ENCODE measurements at places on chromosomes 3 and 15. TPM values are rescaled to one million over a fixed set of nuclear protein-coding genes. Genes with fewer than 3 reads are reported as not detected.
A peak's percentile ranks its signal among the peaks of the same experiment; 100 is the strongest.

DNA sequence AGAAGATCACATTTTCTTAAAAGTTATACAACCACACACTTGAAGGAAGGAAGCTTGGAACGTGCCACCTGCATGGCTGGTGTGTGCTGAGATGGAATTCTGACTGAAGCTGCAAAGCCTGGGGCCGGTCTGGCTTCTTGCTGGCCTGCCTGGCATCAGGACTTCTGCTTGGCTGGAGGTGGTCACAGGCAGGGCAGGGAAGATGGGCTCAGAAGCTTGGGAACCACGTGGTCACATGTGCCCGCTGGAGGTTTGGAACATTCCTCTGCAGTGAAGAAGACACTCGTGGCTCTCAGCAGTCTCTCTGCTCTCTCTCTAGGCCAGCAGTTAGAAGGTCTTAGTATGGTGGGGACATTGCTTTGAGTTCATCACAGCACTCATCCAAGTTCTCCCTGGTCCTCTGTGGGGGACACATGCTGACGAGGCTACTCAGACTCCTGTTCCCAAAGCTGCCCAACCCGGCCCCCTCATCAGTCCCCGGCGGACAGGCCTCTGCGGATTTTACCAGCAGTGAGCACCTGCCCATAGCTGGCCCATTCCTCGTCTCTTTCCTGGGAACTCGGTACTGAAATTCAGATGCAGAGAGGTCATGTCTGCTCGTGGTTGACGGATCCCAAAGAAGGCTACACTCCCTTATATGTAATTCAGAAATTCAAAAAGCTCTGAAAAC, 229.0 kb downstream of the ADAMTS17 start:
- no peak for DNase-seq

- no peak for DNase-seq
Measured at GRCh38 chr3:36486009-36486795, 105.9 kb downstream of the STAC start.

DNA sequence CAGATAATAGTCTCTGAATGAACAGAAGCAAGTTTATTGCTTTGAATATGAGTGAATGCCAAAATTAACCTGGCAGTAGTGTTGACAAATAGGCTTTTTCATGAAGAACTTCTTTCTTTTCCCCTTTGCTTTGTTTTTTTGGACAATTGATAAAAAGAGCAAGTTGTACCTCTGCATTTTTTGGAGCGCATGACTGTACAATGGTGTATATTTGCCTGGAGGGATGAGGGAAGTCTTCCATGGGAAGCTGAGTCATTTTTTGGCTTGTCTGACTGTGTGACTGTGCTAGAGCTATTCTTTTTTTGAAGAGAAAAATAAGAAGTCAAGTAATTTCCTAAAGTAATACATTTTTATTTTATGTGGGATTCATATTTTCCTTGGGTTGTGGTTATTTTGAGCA, 186.9 kb downstream of the KLHL25 start:
- DNase-seq, result no peak

- DNase-seq, result no peak
Measured at GRCh38 chr15:32802286-32802936, 84.6 kb downstream of the GREM1 start.

DNA sequence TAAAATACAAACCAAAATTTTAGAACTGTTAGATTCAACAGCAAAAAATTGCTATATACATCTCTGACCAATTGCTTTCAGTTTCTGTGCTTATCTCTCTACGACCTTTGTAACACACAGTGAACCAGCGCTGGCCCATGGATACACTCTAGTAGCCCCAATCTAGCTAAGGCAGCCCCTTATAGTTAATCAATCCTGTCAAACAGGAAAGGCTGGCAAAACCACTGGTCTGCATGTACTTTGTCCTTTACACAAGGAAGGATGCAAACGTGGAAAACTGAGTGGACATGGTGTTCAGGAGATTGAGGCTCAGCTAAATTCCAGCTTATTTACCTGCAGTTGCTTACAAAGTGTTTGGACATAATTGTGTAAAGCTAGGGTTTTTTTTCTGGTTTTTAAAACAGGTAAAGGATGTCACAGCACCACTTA, 25.9 kb downstream of the ADGRG7 start:
- peak; percentile 65 for DNase-seq

GRCh38 chr3:128394033-128394432, 72.7 kb downstream of the DNAJB8 start:
- no peak for DNase-seq

GRCh38 chr3:194075088-194075615, 60.8 kb upstream of the HES1 start:
- DNase-seq, result no peak

GRCh38 chr3:177367788-177368187, 170.5 kb upstream of the TBL1XR1 start:
- DNase-seq, result no peak

- no peak for DNase-seq
Measured at GRCh38 chr3:192879346-192880031, 38.2 kb downstream of the MB21D2 start.

DNA sequence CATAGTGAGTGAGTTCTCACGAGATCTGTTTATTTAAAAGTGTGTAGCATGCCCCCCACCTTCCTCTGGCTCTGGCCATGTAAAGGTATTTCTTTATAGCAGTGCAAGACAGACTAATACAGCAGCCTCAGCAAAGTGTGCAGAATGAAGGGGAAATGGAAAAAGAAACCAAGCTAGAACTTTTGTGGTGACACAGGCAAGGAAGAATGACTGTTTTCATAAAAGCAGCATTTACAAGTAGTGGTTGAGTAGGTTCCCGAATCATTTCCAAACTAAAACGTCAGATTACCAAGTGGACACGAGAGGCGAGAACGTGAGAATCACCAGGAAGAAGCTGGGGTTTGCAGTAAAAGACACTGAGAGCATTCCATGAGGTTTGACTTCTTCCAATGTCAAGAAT, 100.2 kb upstream of the AKAP13 start:
- DNase-seq, result no peak

- peak; percentile 36 for DNase-seq
Measured at GRCh38 chr3:15063656-15064286, 1.3 kb downstream of the MRPS25 start.

DNA sequence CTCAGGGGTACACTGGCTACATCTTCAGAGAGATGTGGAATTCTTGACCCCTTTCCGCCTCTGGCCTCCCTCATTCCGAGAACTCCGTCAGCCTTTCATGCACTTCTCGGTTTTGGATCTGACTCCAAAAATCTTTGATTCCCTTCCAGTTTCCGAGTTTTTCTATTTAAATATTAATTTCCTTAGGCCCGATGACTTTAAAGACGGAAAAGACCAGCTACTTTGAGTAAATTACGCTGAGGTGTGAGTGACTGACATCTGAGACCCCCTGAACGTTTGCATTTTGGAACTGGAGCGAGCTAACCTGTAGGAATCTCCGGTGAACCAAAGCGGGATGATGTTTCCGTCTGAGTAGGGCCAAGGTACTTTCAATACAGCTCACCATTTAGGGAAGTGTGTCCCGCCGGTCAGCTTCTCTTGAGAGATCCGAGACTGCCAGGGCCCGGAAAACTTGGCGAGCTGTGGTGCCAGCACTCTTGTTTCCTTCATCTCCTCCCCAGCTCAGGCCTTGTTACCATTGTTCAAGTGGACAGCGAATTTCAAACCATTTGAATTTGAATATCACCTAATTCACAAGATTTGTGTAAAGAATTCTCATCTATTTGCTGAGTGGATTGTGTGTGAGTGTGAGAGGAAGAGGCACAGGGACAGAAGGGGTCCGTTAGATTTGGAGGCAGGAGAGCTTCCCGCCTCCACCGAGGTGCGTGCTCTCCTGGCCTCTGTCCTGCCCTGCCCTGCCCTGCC, 5.4 kb downstream of the SOX14 start:
- DNase-seq, result no peak

DNA sequence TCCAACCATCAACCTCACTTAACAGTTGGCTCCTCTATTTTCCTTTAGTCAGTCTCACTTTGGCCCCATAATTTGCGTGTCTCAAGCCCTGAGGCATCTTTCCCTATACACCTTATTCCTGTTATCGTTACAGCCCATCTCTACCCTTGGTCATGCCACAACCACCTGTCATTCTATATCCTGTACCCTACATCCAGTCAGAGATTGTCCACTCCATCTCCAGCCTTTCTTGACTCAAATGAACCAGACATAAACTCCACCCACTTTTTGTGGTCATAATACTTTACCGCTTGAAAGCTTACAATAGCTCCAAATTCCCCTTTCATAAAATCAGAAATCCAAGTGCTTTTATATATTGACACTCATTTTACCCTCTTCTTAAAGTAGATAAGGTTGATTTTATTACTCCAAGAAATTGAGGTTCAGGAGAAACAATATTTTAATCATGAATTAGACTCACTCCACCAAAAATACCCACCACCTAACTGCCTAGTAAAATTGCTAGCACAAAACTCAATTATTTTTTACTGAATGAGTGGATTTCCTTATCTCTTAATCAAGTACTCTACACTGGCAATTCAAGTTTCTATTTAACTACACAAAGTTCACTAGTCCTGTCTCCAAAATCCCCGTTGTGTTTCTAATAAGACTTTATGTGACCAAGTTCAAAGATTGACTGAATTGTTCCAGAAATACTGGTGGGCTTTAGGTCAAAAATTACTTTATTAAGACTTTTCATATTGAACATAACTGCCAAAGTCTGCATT, 9.1 kb downstream of the CCR4 start:
- no peak for DNase-seq

DNA sequence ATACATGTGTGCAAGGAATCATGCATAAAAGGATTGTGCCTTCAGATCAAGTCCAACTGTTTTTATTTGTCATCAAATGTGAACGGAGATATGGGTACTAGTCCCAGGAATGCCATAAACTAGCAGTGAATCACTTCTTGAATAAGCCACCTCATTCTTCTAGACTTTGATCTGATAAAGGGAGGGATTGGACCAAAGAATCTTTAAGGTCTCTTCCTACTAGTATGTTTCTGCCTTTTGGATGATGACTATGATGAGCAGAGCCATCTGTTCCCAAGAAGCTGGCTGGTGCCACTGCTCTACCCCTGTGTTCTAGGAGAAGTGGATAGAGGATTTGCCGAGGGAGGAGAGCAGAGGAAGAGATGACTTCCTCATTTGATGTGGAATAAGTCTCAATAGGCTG, 28.8 kb upstream of the UACA start:
- no peak for DNase-seq

GRCh38 chr15:95265419-95265997, 1034.1 kb downstream of the MCTP2 start:
- DNase-seq, result no peak

DNA sequence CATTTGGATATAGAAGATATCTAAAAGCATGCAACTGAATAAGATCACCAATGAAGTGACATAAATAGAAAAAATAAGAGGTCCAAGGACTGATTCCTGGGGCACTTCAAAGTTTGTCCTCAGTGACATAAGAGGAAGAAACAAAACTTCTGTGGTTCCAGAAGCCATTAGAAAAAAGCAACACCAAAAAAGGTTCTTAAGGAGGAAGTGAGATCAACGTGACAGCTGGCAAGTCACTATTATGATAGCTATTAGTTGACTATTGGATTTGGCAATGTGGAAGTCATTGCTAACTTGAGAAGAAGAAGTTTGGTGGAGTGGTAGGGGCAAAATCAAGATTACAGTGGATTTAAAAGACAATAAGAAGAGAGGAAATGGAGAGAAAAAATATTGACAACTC, 1098.3 kb downstream of the NAALADL2 start:
- DNase-seq, result no peak

DNA sequence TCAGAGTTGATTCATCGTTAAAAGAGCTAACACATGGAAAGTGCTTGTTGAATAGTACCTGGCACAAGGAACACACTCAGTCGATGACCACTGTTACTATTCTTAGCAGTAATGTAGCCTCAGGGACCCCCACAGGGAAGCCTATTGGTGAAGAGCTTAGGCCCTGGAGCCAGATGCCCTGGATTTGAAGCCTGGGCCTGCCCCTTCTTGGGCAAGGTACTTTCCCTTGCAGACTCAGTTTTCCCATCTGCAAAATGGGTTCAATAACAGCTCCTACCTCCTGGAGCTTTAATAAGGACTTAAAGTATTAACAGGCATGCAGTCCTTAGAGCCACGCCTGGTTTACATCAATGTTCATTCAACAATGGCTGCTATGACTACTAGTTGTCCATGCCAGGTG, 96.9 kb upstream of the WNT5A start:
- DNase-seq, result no peak

- no peak for DNase-seq
Measured at GRCh38 chr15:68354268-68354667, 76.7 kb downstream of the FEM1B start.

GRCh38 chr15:57505949-57506391, 85.7 kb upstream of the MYZAP start:
- peak; percentile 85 for DNase-seq

FAM81A gene
- total RNA-seq, result 9.2 TPM

PLSCR4 gene
- 51.9 TPM for total RNA-seq

DAZL gene
- total RNA-seq, result not detected

ALDH1L1 gene
- 7.7 TPM for total RNA-seq

BLM gene
- 3.3 TPM for total RNA-seq

GPR149 gene
- not detected for total RNA-seq

HHLA2 gene
- total RNA-seq, result 148 TPM

PRICKLE2 gene
- total RNA-seq, result 13.2 TPM

BRPF1 gene
- total RNA-seq, result 14.0 TPM
